ENCODE measurements at places on chromosomes 12 and 14.

DNA sequence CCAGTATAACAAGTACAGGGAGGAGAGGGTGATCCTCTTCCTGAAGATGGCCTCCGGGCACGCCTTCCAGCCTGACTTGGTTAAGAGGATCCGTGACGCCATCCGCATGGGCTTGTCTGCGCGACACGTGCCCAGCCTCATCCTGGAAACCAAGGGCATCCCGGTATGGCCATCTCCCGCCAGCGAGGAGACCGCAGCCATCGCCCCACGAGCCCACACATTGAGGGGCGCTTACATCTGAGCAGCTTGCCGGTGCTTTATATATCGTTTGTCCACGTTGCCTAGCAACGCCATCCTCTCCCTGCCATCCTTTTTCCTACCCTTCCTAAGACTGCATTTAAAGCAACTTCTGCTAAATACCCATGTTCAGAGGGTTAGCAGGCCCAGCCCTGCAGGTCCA lies 71.5 kb downstream of the AACS start:
- DNase-seq, result no peak

DNA sequence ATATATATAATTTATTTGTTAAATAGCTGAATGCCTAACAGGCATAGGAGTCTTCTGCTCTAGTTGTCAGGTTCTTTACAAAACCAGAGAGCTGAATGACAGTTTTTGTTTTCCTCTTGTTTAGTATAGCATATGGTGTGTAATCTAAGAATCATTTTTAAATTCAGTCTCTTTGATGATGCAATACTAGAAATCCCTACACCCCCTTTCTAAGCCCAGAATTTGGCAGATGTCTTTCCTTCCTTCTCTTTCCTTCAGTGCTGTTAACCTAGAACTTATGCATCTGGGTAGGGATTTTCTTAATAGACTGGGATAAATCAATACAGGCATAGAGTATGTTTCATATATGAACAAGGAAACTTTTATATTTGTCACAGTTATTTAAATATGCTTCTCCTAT lies 198.1 kb downstream of the KCNH5 start:
- DNase-seq, result no peak

GRCh38 chr12:49609059-49609874 lies 3.8 kb upstream of the FAM186B start:
- no peak for DNase-seq

- no peak for DNase-seq
These were observed 8.1 kb upstream of the EIF2S3B start for GRCh38 chr12:10497602-10498001.

DNA sequence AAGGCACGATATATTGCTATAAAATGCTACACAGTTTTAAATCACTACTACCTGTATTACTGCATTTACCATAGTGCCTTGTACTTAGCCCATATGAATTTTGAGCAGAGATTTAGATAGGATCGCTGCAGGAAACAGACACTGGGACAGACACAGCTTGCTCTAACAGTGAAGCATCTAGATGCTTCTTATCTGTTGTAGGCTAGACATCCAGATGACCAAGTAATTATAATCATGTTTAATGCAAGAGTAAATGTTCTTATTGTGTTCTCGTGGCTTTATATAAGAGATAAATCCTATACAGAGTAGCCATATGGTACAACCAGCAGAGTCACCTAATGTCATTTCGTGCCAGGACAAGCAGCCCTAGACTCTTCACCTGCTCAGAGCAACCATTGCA lies 92.8 kb downstream of the ASCL1 start:
- DNase-seq, result no peak

DNA sequence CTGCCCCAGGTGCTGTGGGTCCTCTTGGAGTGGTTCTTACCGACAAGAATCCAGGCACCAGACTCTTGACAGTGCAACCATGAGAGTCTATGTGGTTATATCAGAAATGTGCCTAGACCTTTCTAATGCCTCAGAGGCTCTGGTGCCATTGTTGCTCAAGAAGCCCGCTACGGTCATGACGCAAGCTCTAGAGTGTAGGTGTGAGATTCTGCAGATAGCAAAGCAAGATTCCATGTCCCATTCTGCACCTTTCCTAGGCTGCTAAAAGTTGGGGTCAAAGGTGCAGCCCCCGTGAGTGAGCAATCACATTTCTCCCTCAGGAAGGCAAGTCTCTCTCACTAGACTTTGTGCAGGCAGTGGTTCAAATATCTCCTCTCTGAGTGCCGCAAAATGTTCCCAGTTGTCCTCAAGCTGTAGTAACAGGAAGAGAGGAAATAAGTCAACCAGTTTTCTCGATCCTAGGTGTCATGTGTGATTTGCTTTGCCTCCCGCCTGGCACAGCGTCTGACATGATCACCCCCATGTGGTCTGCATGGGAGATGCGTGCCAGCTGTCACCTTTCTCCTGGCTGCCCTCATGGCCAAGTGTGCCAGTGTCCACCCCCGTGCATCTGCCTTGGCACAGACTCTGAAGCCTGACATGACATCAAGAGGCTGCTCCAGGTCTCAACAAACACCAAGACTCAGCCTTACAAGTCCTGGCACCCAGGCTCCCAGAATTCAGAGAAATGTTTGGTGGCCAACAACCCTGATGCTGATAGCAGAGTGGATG lies 122.5 kb upstream of the COCH start:
- DNase-seq, result no peak
